Pericardium fibroblast (primary cell): ENCODE measurements at places on chromosomes 5 and 9. TPM values are rescaled to one million over a fixed set of nuclear protein-coding genes. Genes with fewer than 3 reads are reported as not detected.

The SPATA31A1 gene
- total RNA-seq = not detected in 2 replicates

The KDM4C gene
- 10.0 and 12.8 TPM in 2 replicates for total RNA-seq

The SPATA31D4 gene
- total RNA-seq = not detected in 2 replicates

The LCN9 gene
- total RNA-seq = not detected in 2 replicates
